ENCODE measurements at places on chromosomes 6 and 20.
A peak's percentile ranks its signal among the peaks of the same experiment; 100 is the strongest.

- no peak for DNase-seq
Measured at GRCh38 chr6:160203953-160204352, 54.7 kb downstream of the SLC22A2 start.

- DNase-seq = no peak
Measured at GRCh38 chr6:107750176-107750797, 73.8 kb downstream of the SCML4 start.

- DNase-seq = no peak
Measured at GRCh38 chr6:45265246-45265645, 62.9 kb upstream of the RUNX2 start.

DNA sequence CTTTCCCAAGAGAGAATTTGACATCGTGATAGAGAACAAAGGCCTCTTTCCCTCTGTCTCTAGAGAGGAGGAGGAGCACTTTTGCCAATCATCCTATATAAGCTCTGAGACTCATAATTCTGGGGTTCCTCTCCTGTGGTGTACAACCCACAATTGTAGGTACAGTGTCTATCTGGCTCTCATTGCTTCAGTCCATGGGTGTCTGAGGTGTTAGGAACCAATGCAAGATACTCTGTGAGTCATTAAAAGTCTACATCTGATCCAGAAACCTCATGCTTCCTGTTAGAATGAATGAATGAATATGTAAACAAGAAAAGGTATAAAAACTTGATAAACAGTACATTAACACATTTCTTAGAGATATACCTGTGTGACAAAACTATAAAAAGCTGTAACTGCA is 356.7 kb downstream of the QKI start:
- DNase-seq = no peak

GRCh38 chr20:43404878-43405277 is 52.8 kb upstream of the SRSF6 start:
- no peak for DNase-seq

DNA sequence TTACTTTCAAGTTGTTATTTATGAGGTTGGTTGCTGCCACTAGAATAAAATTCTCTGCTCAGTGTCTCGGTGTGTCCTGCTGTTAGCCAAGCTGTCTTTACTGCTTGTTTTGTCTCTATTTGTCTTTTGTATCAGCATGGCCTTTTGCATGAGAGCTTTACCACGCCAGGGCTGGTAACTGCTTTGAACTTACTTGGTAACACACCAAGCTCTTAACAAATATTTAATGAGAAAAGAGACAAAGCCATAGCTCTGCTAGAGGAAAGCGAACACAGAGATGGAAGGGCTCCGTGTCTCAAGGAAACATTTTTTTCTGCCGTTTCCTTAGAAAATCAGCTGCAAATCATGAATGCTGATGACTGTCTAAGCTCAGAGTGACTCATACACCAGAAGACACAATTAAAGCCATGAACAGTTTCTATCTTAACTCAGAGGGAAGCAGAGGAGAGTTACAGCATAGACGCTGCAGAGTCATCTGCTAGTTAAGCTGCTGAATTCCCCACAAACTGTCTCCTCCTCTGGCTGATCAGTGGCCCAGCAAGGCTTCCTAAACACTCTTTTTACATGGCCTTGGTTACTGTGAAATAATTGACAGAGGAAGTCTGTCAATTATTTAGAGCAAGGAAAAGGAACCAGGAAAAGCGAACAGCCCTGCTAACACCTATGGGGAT is 44.8 kb downstream of the AGPAT4 start:
- DNase-seq = no peak

DNA sequence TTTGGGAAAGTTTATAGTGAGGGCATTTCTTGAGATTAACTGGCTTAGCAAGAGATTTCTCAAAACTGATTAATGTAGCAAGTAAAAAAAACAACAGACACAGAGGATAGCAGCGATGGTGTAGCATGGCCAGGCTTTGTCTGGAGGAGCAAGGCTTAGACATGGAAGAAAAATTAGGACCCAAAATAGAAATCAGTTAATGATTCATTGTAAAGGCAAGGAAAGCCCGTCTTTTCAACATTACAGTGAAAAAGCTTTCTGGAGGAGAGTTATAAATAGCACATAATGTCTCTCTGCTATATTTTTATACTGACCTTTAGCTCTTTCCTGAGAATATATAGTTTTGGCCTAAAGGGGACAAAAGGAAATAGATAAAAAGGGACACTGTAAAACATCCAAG is 45.1 kb downstream of the FNDC1 start:
- no peak for DNase-seq

GRCh38 chr20:58359441-58359840 is 29.6 kb upstream of the VAPB start:
- no peak for DNase-seq

GRCh38 chr6:52109171-52109571 is 21.8 kb upstream of the PKHD1 start:
- DNase-seq = no peak

DNA sequence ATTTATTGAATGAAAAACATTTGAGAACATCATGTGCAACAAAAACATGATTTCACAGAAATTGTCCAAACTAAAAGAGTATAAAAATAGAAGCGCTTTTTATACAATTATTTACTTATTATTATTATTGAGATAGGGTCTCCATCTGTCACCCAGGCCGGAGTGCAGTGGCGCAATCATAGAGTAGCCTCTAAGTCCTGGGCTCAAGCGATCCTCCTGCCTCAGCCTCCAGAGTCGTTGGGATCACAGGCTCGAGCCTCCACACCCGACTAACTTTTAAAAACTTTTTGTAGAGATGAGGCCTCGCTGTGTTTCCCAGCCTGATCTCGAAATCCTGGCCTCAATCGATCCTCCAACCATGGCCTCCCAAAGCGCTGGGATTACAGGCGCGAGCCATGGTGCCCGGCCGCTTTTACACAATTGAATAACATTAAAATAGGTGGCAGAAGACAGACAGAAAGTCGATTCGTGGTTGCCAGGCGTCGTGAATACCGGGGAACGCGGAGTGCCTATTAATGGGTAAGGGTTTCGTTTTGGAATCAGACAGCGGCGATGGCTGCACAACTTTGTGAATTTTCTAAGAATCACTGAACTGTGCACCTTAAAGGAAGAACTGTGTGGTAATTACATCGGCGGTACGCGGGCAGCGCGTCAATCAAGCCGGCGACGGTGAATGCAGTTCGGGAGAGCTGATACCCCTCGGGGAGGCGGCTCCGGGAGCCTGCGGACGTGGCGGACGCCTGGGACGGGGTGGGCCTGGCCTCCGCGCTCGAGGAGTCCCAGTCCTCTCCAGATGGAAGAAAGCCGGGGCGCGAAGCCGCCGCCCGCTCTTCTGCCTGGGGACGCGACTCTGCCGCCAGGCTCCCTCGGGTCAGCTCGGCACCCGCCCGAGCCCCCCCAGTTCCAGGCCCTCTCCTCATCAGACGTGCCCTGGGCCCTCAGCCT is 807 bp downstream of the TBC1D20 start:
- peak; percentile 36 for DNase-seq

DNA sequence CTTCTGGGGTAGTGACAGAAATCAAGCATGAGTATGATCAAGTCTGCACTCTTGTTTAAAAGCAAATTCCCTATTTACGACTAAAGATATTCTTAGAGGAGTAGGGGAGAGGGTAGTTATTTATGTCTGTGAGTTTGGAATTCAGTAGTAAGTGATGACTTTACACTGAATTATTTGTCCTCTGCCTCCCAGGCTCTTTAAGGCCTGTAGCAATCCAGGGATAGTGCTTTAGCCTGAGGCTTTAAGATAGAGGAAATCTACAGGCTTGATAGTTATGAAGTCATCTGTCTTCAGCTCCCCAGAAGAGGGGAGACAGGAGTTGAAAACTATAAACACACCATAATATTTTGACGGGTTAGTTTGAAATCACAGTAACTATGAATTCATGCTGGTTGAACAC is 664.5 kb downstream of the EPM2A start:
- DNase-seq = no peak

- DNase-seq = no peak
Measured at GRCh38 chr6:100617633-100618350, 153.1 kb upstream of the SIM1 start.
